ENCODE measurements at places on chromosomes 6 and 20.

DNA sequence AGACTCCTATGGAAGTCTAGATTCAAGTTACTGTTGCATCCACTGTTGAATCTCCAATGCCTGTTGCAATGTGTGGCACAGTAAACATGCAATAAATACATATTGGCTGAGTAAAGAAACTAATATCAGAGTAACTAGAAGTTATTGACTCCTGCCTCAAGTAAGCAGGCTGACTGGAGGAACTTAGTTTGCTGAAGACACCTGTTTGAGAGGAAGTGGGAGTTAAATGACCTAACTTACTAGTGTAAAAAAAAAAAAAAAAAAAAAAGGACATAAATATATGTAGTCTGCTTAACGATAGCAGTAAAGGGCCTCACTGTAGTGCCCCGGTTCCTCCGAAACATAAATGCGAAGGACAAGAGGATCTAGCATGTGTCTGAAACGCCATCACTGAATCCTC lies 249.8 kb upstream of the PRDM1 start:
- DNase-seq: no peak

- peak; percentile 58 for DNase-seq
Observed at GRCh38 chr6:166726201-166726600, 99.2 kb upstream of the RPS6KA2 start.

DNA sequence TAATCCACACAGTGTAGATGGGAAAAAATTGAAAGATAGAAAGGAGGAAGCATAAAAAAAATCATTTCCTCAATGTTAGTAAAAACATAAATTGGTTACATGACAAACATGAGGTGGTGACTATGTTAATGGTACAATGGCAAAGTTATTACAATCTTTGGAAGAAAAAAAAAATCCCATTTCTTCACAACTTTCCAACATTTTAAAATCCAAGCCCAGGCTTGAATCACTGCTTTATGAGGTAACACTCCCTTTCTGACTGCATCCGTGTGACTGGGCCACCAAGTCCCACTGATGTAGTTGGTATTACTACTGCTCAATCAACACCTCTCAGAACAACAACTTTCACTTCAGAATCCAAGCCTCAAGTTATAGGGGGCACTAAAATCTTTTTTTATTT lies 160.4 kb downstream of the BTBD9 start:
- DNase-seq: no peak

DNA sequence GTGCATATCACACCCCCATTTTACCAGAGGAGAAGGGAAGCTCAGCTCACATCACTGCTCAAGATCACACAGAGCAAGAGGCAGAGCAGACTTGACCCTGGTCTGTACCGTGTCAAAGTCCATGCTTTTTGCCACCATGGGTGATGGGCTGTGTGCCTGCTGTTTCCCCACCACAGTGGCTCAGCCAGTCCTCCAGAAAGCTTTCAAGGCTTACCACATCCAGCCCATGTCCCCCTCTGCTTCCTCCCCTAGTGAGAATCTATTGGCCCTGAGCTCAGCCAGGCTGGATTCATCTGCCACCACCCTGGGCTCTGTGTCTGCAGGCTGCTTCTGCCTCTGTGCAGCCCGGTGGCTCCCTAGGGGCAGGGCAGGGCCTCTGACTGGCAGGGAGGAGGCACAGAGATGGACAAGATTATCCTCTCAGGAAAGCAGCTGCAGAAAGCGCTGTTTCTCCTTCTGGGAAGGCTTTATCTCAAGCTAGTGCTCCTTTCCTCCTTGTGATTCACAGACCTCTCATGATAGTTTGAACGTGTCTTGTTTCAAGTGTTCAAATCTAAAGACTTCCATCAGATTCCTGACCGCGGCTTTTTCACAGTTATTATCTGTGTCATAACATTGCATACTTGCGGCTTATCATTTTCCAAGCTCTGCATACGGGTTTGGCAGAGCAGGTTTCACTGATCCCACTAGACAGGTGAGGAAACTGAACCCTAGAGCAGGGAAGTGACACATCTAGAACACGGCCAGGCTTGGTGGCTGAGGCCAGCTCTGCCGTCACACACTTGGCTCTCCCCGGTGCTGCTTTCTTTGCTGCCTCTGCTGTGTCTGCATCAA lies 37.4 kb downstream of the VEGFA start:
- DNase-seq: peak; percentile 25

DNA sequence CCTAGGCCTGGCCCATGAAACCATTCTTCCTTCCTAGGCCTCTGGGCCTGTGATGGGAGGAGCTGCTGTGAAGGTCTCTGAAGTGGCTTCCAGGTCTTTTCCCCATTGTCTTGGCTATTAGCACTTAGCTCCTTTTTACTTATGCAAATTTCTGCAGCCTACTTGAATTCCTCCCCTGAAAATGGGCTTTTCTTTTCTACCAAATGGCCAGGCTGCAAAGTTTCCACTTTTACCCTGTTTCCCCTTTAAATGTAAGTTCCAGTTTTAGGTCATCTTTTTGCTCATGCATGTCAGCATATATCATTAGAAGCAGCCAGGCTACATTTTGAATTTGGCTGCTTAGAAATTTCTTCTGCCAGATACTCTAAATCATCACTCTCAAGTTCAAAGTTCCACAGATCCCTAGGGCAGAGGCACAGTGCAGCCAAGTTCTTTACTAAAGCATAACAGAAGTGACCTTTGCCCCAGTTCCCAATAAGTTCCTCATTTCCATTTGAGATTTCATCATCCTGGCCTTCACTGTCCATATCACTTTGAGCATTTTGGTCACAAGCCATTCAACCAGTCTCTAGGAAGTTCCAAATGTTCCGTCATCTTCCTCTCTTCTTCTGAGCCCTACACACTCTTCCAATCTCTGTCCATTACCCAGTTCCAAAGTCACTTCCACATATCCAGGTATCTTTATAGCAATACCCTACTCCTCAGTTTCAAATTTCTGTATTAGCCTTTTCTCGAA lies 71.9 kb downstream of the TBC1D7 start:
- DNase-seq: no peak

Measured in fibroblast of skin of back (primary cell).